Activated gamma-delta T cell treated with anti-CD3 and anti-CD28 coated beads, Interleukin-2, amount 50 U/mL, for 16 hours (primary cell): ENCODE measurements at places on chromosomes 12 and 14.

DNA sequence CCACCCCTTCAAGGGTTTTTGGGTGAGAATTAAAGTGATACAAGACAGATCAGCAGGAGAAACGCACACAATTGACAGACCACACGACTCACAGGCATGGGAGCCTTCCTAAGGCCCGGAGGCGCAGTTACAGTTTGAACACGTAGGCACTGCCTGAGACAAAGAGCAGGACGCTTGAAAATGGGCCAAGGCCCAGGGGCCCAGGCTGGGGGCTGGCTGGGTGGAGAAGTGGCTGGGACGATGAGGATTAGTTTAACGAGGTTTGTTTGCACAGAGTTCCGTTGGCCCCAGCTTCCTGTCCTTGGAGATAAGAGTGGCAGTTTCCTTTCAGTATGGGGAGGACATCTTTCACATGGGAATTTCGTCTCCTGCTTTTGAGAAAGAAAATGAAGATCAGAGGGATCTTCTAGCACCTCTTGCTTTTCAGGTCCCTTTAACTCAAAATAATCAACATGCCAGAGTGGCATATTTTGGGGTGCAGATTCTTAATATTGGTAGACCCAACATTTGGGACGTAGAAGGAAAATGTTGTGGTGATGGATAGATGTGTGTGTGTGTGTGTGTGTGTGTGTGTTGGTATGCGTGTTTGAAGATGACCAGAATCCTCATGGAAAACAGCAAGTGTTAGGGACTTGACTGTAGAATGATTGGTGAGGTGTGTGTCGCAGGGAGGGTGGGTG lies 44.6 kb downstream of the DLK1 start:
- DNase-seq: no peak

- DNase-seq: no peak
These were observed 14.4 kb downstream of the FERMT2 start for GRCh38 chr14:52936437-52936836.

GRCh38 chr12:52771088-52771487 lies 6.1 kb downstream of the KRT76 start:
- no peak for DNase-seq

- no peak for DNase-seq
These were observed 182.8 kb upstream of the ARHGAP5 start for GRCh38 chr14:31894351-31894750.

- no peak for DNase-seq
These were observed 44.5 kb upstream of the PTPRR start for GRCh38 chr12:70964867-70965510.

GRCh38 chr14:79342942-79343341 lies 868.4 kb downstream of the DIO2 start:
- DNase-seq: no peak

DNA sequence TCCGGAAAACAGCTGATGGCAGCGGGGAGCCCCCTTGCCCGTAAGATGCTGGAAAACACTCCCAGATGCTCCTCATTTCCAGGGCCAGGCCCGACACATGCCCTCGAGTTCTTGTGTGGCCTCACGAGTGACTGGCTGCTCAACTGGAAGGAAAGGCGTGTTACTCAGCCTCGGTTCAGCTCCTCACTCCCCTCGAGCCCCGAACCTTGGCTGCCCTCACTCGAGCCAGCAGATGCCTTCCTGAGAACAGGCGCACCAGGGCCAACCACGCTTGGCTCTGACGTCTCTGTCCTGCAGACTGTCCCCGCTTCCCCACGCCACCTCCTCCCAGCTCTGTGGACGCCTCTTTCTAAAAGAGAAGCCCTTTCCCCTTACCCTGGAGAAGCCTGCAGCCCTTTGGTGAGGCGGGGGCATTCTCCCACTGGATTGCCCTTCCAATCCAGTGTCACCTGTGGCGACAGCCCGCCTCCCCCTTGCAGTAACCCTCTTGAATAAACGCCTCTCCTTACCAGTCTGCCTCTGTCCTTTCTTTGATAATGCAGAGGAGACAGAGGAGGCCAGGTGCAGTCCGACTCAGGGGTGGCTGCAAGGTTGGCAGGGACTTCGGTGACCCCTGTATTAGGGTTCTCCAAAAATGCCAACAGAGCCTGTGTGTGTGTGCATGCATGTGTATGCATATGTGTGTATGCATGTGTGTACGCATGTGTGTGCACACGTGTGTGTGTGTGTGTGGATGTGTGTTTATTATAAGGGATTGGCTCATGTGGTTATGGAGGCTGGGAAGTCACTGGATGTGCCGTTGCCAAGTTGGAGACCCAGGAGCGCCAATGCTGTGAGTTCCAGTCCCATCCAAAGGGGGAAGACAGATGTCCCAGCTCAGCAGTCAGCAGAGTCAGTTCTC lies 166.3 kb downstream of the KIF26A start:
- no peak for DNase-seq

DNA sequence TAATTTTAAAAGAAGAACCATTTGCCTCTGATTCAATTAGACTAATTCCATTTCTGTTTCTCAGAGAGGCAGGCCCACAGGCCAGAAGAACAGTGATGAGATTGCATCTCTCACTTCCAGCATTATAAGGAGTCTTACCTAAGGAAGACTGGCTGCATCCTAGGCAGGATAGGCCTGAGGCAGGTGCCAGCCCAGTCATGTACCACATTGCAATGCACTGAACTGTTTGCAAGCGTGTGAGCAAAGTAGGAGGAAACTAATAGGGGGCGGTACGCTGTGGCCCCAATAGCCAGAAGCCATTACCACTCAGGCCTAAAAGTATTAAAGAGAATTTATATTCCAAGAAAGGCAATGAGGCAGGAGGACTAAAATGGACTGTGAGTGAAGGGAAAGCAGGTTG lies 12.1 kb upstream of the CNIH1 start:
- no peak for DNase-seq

DNA sequence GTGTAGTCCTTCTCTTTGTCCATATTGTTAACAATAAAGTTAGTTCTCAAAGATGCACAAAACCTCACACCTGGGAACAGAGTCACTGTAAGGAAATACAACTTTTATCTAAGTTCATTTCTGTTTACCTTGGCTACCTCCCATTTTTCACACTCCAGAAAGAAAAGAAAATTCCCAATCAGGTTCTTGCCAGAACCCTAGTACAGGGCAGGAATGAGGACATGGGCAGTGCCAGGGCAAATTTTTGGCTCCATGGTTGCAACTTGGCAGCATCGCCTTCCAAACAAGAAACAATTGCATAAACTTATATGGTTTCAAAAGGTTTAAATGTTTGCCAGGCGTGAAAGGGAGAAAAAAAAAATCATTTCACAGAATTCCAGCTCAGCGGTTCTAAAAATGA lies 296.3 kb upstream of the PRKD1 start:
- DNase-seq: no peak

GRCh38 chr12:87849074-87849473 lies 180.1 kb downstream of the C12orf50 start:
- no peak for DNase-seq

GRCh38 chr12:123502163-123502704 lies 31.3 kb downstream of the RILPL1 start:
- DNase-seq: no peak

DNA sequence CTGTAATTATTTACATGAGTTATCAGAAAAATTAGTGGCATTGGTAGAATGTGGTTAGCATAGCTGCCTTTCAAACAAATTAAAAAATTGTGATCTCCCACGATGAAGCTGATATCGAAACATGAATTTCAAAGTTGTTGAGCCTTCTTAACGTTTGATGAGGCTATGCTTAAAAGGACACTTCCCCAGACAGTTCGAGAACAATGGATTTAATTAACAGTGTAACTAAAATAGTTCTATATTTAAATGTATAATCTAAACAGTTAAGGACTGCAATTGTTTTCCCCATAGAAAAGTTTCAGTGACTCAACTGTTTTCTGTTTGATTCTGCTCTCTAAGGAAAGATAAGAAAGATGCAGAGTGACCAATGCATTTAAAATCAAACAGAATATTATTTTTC lies 1.6 kb downstream of the CLEC2B start:
- DNase-seq: no peak

GRCh38 chr14:41303506-41303905 lies 303.2 kb upstream of the LRFN5 start:
- DNase-seq: no peak

DNA sequence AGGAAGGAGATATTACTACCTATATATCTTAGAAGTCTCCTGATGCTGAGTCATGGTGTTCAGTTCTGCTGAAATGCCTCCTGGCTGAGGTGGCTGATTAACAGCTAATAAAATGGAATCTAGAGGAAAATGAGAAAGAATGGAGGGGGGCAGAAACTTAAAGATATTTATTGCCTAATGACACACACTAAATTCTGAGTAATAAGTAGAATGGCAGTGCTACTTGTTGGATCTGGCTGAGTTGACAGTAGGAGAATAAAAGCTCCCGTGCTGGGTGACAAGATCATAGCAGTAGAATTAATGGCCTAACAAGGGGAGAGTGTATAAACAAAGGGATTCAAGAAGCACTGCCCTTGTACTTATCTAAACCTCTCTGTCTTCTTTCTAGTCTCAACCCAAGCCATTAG lies 137.5 kb downstream of the CNTN1 start:
- no peak for DNase-seq

- DNase-seq: no peak
These were observed 13.8 kb downstream of the UBE2N start for GRCh38 chr12:93427779-93428564.

DNA sequence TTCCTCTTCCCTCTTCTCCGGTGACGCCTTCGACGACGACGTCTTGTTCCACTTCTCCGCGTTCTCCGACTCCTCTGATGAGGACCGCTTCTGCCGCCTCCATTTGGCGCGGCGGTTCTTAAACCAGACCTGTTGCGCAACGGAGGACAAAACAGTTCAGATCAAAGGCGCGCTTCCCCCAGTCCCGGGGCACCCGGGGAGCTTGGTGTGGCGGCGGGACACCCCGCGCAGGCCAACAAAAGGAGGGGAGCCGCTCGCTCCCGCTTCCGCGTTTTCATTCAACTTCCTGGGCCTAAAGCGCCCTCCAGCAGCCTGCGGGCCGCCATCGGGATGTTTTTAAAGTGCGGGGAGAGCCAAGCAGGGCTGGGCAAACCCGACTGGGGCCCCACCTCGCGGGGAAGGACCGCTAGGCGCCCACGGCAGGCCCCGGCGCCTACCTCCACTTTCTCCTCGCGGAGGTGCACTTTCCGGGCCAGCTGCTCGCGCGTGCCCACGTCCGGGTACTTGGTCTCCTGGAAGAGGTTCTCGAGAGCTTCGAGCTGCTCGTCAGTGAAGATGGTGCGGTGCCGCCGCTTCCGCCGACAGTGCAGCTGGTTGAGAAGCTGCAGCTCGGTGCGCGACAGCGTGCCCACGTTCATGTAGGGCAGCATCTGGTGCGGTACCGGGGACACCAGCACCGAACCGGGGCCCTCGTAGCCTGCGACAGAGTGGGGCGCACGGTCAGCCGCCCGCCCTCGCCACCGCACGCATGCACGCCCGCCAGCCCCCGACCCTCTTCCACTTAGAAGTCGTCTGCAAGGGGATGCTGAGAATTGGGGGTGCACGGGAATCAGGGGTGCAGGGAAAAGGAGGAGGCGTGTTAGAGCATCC lies 1.2 kb downstream of the GSC start:
- DNase-seq: no peak

- DNase-seq: no peak
These were observed 68.7 kb upstream of the KRAS start for GRCh38 chr12:25319233-25319984.

- no peak for DNase-seq
These were observed 106.2 kb upstream of the NOS1 start for GRCh38 chr12:117467588-117467987.

DNA sequence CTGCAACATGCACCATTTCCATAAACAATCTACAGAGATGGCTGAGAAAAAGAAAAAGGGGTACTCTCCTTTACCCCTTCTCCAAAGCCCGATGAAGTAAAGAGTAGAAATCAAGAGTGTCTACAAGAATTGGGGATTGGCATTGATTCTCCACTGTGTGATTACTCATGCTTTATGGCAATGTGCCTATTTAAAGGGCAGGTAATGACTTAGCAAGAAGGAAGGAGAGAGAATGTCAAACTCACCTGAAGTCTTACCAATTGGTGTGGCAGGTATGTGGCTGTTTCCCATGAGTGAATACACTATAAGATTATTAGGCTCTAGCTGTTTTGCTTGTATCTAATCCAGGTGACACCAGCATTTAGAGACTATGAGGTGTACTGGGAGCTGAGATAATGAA lies 275.3 kb downstream of the CCER1 start:
- no peak for DNase-seq

DNA sequence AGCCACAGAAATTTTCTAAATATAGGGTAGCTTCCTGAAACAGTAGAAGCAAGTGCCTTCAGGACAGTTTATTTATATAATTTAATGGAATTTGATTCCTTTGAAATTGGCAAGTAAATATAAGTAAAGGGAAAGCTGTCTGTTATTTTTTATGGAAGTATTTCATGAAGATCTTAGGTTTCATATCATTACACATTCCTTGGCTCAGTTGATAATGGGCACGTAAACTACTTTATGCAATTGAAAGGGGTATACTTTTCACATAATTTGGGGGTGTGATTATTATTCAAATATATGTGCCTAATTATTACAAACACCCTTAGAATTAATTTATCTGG lies 71.1 kb upstream of the RAP1B start:
- DNase-seq: no peak

- no peak for DNase-seq
These were observed 4.5 kb upstream of the BRF1 start for GRCh38 chr14:105305345-105305744.

DNA sequence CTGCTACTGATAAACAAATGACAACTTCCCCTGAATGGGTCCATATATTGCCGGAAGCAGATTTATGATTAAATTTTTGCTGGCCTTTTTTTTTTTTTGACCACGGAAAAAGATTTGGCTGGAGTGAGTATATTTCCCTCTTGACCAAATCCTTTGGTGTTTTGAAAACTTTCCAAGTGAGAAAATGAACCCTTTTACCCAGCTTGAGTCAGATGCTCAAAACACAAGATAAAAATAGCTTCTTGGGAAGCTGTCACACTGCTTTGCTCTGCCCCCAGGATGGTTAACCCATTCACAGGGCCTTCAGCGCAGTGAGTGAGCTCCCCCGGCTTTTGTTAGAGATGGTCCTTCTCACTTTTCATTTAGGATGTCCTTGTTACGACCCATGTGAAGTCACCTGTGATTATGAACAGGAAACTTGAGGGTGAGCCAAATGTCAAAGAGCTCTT lies 224.3 kb downstream of the PELI2 start:
- DNase-seq: no peak

- no peak for DNase-seq
These were observed 1.1 kb upstream of the TRAF3 start for GRCh38 chr14:102775855-102776760.

GRCh38 chr14:59055006-59055405 lies 133.5 kb upstream of the DAAM1 start:
- DNase-seq: no peak

DNA sequence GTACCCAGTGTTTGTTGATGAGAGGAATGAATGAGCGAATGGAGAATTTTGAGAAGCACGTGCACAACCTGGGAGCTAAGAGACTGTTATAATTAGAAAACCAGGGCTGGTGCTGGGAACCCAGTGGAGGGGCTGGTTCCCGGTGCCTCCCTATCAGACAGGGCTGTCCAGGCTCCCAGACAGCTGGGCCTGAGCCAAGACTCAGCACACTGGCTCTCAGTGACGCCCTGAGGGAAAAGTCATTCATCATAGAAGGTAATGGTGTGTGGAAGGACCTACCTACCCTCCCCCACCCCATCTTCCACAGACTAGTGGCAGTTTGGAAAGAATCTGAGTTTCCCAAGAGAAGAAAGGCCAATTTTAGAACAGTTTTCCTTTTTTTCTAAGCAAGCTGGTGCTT lies 34.7 kb downstream of the KCNA5 start:
- no peak for DNase-seq
